ENCODE measurements at places on chromosomes 4 and X.

DNA sequence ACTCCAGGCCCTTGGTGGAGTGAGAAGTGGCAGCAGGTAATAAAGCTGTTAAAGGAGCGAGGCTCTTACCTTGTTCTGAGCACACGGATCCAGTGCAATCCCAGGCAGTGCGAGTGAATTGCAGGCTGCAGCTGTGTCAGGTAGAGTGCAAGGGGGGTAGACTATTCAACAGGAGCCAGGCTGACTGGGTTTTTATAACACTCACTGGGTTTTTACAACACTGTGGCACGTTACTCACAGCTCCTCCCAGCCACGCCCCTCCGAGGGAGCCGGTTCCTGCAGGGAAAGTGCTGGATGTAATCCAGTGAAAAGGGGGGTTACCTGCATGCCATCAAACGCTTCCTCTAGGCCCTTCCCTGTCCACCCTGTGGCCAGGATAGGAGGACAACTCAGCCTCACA is 358 bp downstream of the FGFBP1 start:
- H3K4me1 ChIP-seq: no peaks in the 10 kb centered on the region
- DNase-seq: no peak
- no peaks in the 10 kb centered on the region for H3K27me3 ChIP-seq
- H3K27ac ChIP-seq: no peak overlapping the region
- no peaks in the 10 kb centered on the region for H3K36me3 ChIP-seq
- H3K4me3 ChIP-seq: no peak overlapping the region

DNA sequence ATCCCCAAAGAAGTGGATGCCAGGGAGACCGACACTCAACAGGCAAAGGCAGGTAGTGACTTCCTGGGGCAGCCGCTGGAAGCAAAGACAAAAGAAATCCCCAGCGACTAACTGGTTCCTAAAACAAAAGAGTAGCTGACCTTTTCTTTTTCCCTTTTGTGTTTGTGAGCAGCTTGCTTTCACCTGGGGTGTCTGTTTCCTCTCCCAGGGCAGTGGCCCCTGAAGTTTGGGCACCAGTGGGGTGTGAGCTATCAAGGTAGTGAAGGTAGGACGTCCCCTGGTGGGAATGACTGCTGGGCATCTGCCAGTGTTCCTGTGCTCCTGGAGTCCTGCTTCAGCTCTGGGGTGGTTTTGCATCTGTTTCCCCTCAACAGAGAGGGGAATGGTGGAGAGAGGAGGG is 41.6 kb upstream of the STIM2 start:
- no peaks in the 10 kb centered on the region for H3K36me3 ChIP-seq
- no peak overlapping the region for H3K27ac ChIP-seq
- H3K27me3 ChIP-seq: no peaks in the 10 kb centered on the region

GRCh38 chr4:76726631-76727030 is 171.3 kb downstream of the SOWAHB start:
- DNase-seq: no peak
- H3K4me1 ChIP-seq: peaks cover 18% of the 10 kb centered on the region
- H3K36me3 ChIP-seq: no peaks in the 10 kb centered on the region

DNA sequence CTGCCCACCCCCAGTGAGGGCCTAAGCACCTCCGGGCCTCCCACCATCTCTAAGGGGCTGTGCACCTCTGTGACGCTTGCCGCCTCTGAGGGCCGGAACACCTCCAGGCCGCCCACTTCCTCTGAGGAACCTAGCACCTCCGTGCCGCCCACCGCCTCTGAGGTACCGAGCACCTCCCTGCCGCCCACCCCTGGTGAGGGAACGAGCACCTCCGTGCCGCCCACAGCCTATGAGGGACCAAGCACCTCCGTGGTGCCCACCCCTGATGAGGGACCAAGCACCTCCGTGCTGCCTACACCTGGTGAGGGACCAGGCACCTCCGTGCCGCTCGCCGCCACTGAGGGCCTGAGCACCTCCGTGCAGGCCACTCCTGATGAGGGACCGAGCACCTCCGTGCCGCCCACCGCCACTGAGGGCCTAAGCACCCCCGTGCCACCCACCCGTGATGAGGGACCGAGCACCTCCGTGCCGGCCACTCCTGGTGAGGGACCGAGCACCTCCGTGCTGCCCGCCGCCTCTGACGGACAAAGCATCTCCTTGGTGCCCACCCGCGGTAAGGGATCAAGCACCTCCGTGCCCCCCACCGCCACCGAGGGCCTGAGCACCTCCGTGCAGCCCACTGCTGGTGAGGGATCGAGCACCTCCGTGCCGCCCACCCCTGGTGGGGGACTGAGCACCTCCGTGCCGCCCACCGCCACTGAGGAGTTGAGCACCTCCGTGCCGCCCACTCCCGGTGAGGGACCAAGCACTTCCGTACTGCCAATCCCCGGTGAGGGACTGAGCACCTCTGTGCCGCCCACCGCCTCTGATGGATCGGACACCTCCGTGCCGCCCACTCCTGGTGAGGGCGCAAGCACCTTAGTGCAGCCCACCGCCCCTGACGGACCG is 977 bp downstream of the MAGEE1 start:
- no peak for DNase-seq
- H3K36me3 ChIP-seq: no peaks in the 10 kb centered on the region
- H3K4me3 ChIP-seq: no peak overlapping the region

DNA sequence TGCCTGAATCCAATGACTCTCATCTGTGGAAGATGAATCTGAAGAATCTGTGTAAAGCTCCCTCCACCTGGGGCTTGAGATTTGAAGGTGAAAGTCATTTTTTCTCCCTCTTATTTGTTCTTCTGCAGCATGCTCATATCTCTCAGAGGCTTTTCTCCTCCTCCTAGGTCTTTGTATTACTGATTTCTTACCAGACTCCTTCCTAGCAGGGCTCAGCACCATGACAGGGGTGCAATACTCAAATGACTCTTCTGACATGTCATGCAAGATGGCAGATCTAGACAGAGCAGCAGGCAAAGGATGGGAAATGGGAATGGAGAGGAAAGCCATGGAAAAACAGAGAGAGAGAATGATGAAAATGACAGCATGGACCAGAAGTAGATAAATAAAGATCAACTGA is 118.3 kb downstream of the TMA16 start:
- no peak overlapping the region for H3K27ac ChIP-seq
- H3K4me3 ChIP-seq: no peak overlapping the region
- H3K27me3 ChIP-seq: no peaks in the 10 kb centered on the region
- H3K4me1 ChIP-seq: no peaks in the 10 kb centered on the region

GRCh38 chr4:147846318-147847155 is 114.6 kb downstream of the ARHGAP10 start:
- H3K27ac ChIP-seq: no peak overlapping the region
- H3K27me3 ChIP-seq: no peaks in the 10 kb centered on the region
- no peaks in the 10 kb centered on the region for H3K36me3 ChIP-seq
- H3K4me1 ChIP-seq: peaks cover 26% of the 10 kb centered on the region

GRCh38 chr4:138488533-138488932 is 246.4 kb upstream of the SLC7A11 start:
- no peaks in the 10 kb centered on the region for H3K27me3 ChIP-seq
- no peak overlapping the region for H3K27ac ChIP-seq
- peaks cover 5% of the 10 kb centered on the region for H3K4me1 ChIP-seq

DNA sequence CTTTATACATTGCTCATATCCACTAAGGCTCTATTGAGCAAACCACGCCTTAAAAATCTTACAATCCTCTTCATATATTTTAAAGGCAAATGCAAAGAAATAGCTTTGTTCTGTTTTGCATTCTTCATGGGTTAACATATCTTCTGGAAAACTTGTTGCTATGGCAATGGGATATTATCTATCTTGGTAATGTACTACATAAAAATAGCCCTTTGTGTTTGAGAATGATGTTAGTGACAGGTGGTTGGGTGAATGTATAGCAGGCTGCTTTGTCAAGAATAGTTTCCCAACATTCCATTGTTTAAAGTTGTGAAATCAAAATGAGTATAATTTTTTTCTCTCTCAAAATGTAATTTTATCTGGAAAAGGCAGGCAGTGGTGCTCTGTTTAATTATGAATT is 16.8 kb downstream of the REPS2 start:
- no peak overlapping the region for H3K27ac ChIP-seq
- no peaks in the 10 kb centered on the region for H3K36me3 ChIP-seq
- H3K27me3 ChIP-seq: peaks cover 28% of the 10 kb centered on the region
- no peak overlapping the region for H3K4me3 ChIP-seq
- no peaks in the 10 kb centered on the region for H3K4me1 ChIP-seq

- DNase-seq: peak; percentile 52
- no peaks in the 10 kb centered on the region for H3K36me3 ChIP-seq
- H3K27ac ChIP-seq: no peak overlapping the region
- H3K4me1 ChIP-seq: no peaks in the 10 kb centered on the region
- no peak overlapping the region for H3K4me3 ChIP-seq
- H3K27me3 ChIP-seq: no peaks in the 10 kb centered on the region
Measured at GRCh38 chr4:151484396-151485102, 75.6 kb downstream of the FHIP1A start.

DNA sequence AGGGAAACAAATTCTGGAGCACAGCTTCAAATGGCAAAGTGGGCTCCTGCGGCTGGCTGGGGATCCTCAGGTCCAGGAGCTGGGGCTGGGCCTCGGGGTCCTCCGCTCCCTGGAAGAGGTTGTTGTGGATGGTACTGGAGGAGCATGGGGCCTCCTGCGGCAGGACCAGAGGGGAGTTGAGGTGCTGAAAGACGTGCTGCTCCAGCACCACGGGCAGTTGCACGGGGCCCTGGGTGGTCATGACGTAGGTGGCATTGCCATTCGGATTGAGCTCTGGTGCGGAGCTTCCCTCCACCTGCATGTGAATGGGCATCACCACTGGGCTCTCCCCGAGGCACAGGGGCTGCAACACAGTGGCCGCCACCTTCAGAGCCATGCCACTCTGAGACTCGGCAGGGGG is 59.7 kb downstream of the RAI2 start:
- H3K36me3 ChIP-seq: no peaks in the 10 kb centered on the region
- H3K27me3 ChIP-seq: no peaks in the 10 kb centered on the region
- H3K4me3 ChIP-seq: no peak overlapping the region
- H3K27ac ChIP-seq: no peak overlapping the region

DNA sequence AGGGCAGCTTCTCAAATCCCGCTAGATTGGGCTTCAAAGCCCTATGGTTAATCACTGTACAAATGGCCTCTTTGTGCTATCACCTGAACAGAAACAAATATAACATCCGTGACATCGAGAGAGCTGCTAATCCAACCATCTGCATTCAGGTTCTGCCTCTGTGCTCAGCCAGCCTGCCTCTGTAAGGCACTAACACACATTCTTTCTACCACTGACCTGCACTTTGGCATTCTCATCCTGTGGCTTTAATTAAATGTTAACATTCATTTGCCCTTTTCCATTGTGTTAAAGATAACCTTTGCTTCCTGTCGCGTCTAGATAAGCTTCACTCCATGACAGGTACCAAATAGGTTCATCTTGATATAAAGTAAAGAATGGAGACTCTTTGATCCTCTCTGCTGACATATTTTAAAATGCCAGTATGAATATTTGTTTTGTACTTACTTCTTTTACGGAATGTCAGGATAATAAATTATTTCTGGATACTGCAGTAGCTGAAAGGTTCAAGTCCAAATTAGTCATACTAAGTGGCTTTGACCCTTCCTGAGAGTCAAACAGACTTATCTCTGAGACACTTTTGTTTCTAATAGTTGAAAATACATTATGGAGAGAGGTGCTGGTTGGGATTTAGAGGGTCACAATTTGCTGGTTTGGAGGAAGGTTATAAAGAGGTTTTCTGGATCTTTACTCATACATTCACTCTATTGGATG is 505.7 kb downstream of the PACRGL start:
- H3K27me3 ChIP-seq: no peaks in the 10 kb centered on the region
- DNase-seq: no peak
- H3K36me3 ChIP-seq: no peaks in the 10 kb centered on the region
- H3K4me3 ChIP-seq: no peak overlapping the region
- no peaks in the 10 kb centered on the region for H3K4me1 ChIP-seq

- no peaks in the 10 kb centered on the region for H3K27me3 ChIP-seq
- no peaks in the 10 kb centered on the region for H3K4me1 ChIP-seq
- DNase-seq: no peak
Measured at GRCh38 chr4:10495651-10496050, 38.4 kb upstream of the ZNF518B start.

DNA sequence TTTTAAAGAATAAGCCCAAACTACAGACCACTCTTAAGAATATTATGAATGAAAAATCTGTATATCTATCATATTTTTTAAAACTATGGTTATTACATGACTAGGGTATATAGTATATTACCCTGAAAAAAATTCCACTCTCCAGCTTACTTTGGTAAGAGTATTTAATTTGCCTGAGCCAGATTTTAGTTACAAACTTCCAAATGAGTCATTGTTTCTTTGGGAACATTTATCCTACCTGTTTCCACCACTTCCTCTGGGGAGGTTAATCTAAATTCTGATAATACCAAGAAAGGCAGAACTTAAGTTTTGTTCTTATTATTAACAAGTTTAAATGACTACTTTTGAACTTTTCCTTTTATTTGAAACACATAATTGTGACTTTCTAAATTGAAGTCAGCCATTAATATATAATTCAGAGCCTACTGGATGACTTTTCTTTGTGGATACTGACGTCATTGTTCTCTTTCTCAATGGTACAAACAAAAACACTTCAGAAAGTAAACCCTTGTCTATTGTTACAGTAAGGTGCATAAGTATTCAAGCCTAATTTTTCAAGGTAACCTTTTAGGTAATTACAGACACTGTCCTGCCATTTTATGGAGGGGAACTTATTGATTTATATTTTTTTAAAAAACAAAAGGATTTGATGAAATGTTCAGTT is 135.6 kb upstream of the TLL1 start:
- H3K27ac ChIP-seq: no peak overlapping the region
- H3K4me3 ChIP-seq: no peak overlapping the region
- no peaks in the 10 kb centered on the region for H3K36me3 ChIP-seq
- no peak for DNase-seq

DNA sequence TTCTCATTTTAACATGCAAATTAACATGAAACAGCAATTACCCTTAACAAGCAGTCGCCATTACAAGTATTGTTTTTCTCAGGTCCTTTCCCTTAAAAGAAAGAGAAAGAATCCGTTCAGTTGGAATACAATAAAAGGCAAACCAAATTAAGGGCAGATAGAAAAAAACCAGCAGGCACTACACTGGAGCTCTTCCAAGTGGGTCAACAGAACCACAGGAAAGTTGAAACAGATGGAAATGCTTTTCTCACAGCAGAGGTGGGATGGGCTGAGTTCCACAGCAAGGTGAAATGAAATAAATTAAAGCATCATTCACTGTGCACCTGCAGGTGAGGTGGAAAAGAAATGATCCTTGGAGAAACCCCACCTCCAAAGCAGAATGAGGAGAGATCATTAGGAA is 102.6 kb downstream of the APBB2 start:
- no peaks in the 10 kb centered on the region for H3K36me3 ChIP-seq
- H3K4me3 ChIP-seq: no peak overlapping the region
- DNase-seq: no peak
- H3K27me3 ChIP-seq: no peaks in the 10 kb centered on the region
- H3K27ac ChIP-seq: no peak overlapping the region

DNA sequence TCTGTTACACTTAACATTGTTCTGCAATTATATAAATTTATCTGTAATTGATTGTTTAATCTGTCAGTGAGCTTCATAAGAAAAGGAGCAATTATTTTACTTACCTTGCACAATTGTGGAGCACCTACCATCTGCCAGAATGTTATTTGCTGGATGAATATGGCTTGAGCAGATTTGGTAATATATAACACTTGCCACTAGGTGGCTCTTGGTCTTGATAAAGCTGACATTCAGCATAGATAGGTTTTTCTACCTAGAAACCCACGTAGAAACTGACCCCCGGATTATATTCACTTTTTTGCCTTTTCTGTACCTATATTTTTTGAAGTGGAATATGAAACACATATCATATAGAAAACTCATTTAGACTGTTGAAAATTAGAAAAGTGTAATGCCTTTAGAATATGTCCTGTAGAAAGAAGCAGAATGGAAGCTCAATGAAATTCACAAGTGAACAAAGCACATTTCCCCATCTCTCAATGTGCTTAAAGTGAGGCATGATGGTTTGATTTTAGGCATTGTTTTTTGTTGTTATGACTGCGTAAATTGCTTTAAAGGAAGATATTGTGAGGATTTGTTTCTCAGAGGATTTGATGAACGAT is 9.5 kb downstream of the RBPJ start:
- no peak overlapping the region for H3K27ac ChIP-seq
- H3K4me1 ChIP-seq: peaks cover 3% of the 10 kb centered on the region
- H3K36me3 ChIP-seq: no peaks in the 10 kb centered on the region
- no peaks in the 10 kb centered on the region for H3K27me3 ChIP-seq
- DNase-seq: peak; percentile 68

All from A673 (cell line).